Cardiac fibroblast (primary cell): ENCODE measurements at places on chromosomes 6 and 20.

GRCh38 chr6:3109761-3110160 lies 8.8 kb upstream of the BPHL start:
- DNase-seq, result no peak

DNA sequence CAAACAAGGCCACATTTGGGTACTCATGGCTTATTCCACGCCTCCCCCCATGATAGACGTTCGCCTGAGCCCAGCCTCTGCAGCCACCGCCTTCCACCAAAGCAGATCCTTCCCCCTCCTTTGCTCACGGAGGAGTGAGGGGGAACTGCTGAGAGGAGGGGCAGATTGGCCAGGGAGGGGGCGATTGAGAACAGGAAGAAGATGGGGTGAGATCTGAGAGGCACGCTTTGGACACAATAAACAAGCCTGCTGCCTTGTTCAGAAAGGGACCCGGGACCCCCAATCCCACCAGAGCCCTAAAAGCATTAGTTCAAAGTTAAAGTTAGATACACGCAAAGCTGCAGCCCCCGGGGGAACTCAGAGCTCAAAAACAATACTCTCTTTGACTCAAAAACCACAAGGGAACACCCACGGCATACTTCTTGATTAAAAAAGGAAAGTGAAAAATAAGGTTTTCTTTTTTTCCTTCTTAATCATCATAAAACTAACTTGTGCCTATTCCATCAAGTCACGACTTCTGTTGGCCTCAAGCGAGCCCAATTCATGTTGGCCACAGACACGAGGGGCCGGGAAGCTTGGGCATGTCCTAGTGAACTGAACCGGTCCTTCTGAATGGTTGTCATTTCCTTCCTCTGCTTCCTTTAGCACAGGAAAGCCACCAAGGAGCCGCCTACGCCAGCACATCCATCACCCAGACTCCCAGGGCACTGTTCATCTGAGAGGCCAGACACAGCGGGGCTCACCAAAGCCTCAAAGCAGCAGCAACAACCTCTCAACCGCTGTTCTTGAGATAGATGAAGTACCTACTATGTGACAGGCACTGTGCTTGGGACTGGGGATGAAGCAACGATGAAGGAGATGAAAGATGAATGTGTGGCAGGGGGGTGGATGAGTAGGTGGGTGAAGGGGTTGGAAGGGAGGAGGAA lies 44.7 kb downstream of the NFATC2 start:
- DNase-seq, result peak; percentile 28

DNA sequence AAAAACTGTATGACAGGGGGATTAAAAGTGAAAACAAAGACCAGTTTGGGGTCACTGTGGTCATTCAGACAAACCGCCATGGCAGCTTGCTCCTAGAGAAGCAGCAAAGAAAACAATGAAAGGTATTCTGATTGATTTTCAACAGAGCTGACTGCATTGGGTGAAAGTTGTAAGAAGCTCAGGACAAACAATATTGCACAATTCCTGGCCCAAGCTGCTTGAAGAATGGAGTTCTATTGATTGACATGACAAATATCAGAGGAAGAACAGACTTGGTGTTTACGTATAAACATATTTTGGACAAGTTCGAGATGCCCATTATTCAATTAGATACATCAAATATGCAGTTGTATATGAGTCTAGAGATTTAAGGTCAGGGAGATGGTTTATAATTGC lies 62.0 kb downstream of the TRIM38 start:
- DNase-seq, result no peak

DNA sequence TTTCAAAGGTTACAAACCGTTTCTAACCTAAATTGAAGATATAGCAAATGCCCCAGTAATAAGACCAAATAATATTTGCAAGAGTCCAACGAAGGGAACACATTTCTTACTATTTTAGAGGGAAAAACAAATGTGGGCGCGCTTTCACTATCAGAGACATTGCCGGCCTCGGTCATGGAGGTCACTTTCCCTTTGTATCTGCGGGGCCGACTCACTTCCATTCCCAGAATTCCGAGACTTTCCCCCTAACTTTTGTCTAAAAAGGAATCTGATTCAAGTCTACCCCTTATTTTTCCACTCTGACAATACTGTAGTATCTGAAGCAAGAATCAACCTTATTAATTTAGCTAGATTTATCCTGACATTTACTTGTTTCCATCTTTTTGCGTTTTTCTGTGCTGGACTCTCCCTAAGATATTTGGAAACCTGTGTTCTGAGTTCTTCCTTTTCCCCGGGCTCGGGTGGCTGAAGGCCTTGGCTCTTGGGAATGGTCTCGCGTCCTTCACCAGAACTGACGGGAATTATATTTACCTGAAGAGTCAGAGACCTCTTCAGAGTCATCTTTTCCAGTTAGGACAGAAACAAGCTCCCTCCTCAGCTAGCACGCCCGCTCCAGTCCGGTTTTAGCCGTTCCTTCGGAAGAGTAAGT lies 71.8 kb upstream of the ZNF184 start:
- DNase-seq, result no peak

GRCh38 chr6:84791927-84792326 lies 27.5 kb upstream of the TBX18 start:
- no peak for DNase-seq

DNA sequence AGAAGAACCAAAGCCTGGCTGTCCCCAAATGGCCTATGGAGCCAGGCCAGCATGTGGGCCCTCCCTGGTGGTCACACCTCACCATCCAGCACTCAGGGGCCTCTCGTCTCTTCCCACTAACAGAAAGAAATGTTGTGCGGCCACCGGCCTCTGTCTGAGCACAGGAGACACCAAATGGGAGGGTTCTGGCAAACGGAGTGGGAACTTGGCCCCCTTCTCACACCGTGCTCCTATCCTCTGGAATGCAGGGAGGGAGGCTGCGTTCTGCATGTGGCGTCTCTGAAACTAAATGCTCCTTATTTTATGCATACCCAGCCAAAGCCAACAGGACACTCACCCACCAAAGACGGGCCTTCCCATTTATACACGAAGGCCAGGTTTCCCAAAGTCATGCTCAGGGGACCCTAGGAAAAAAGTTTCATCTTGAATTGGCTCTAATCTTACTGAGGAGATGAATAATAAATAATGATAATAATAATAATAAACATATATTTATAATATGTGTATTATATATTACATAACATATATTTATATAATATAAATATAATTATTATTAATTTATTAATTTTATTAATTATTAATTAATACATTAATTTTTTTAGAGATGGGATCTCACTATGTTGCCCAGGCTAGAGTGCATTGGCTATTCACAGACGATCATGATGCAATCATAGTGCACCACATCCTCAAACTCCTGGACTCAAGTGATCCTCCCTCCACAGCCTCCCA lies 102.4 kb downstream of the FOXF2 start:
- no peak for DNase-seq

DNA sequence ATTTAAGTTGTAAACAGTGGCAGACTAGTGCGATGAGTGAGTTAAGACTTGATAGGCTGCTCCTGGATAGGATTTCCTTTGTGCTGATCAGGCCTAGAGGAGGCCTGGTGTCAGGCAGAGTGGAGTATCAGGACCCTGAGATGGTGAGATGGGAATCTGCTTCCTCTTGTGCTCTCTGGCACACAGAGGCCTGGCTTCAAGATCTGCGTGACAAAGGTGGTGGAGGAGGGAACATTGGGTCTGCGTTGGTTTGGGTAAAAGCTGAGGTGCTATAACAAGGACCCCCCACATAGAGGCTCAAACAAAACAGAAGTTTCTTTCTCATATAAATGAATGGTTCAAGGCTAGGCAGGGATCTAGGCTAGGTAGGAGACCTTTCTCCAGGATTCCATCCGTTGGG lies 20.3 kb downstream of the SCAND1 start:
- DNase-seq, result no peak

- peak; percentile 43 for DNase-seq
Observed at GRCh38 chr6:116059713-116060571, 749 bp downstream of the FRK start.

DNA sequence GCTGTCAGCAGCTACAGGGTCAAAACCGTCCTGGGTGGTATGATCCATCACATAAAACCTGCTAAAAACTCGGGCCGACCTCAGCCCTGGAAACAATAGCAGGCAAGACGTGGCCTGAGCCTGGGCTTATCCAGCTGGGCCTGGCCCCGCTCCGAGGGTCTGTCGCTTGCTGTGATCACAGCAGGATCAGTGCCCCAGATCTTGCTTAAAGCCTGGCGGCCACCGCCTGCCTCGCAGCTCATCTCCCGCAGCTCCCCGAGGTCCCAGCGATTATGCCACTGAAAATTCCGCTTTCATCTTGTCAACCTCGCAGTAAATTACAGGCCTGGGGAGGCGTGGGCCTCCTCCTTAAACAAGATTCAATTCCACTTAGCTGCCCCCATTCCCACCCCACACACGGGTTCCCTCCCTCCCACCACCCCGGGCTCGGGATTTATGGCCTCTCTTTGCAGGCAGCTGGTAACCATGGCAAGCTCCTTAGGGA lies 40.1 kb downstream of the CDH22 start:
- no peak for DNase-seq

DNA sequence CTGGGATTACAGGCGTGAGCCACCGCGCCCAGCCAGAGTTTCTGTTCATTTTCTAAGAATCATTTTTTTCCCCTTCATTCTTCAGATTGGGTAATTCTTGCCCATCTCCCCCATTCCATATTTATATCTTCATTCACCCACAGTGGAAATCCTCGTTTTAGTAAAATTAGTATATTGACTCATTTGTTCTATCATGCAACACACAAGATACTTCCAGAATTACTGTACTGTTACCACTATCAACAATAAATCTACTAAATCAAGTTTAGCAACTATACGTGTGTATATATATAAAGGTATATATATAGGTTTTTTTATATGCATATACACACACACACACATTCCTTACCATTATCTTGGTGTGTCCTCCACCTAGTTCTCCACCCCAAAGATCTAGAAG lies 41.2 kb upstream of the KCNG1 start:
- DNase-seq, result no peak

GRCh38 chr6:83198486-83199172 lies 5.5 kb downstream of the RWDD2A start:
- peak; percentile 76 for DNase-seq

DNA sequence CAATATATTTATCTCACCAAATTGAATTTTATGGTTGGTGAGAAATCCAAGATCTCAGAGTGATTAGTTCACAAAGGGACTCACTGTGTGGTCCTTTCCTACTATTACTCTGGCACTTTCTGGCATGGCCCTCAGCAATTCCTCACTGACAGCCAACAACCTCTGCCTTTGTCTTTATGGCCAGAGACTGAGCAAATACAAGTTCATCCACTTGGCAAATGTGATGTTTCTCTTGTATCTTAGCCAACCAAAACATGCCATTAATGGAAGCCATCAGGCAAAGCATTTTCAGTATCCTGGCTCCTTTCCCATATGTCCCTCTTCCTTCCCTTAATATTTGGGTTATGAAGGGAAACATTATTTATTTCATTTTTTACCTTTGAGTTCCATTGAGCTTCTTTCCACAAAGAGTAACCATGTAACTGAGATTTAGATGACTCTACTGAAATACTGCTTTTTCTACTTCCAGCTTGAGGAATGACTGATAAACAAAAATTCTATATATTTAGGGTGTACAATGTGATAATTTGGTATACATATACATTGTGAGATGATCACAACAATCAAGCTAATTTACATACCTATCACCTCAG lies 30.8 kb upstream of the SMLR1 start:
- peak; percentile 86 for DNase-seq

DNA sequence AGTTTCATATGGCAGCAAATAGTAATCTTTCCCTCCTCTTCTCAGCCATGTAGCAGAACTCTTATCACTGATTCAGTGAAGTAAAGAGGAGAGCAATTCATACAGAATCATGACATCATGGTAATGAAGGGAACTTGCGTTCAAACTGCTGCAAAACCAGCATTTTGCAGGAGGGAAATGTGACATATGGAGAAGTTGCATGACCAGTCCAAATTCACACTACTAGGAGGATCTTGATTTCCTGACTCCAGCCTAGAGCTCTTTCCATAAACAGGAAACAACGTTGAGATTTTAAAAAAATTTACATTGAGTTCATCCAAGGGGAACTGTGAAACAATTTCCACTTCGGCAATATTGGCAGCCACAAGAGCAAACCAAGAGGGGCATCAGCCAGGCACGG lies 63.8 kb downstream of the MBOAT1 start:
- no peak for DNase-seq

DNA sequence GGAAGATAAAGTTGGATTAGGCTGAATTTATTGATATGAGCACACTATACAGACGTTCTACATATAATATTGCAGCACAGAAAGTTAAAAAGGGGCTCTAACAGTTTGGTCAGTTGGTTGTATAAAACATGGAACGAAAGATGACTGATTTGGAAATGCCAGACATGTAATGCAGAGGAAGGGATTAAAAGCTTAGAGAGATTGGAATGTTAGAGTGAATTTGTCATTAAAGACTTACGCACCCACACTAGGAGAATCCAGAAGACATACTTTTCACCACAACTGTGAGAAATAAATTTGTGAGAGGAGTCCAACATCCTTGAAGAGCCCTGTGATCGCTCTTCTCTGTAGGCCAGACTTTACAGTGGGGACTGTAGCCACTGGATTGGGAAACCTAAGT lies 134.7 kb downstream of the GPR63 start:
- no peak for DNase-seq

DNA sequence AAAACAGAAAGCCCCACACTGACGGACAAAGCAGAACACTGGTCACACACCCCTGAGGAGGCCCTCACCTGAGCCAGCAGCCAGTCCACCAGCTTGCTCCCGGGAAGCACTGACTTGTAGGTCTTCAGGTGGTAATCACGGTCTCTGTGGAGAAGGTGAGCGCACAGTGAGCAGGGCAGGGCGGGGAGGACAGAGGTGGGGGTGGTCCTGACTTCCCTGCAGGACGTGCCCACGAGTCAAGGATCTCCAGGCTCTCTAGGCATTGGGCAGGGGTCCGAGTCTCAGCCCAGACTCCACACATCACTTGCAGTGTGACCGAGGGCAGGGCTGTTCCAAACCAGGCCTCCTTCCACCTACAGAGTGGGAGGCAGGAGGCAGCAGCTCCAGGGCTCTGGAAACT lies 151.7 kb downstream of the PREX1 start:
- DNase-seq, result no peak

DNA sequence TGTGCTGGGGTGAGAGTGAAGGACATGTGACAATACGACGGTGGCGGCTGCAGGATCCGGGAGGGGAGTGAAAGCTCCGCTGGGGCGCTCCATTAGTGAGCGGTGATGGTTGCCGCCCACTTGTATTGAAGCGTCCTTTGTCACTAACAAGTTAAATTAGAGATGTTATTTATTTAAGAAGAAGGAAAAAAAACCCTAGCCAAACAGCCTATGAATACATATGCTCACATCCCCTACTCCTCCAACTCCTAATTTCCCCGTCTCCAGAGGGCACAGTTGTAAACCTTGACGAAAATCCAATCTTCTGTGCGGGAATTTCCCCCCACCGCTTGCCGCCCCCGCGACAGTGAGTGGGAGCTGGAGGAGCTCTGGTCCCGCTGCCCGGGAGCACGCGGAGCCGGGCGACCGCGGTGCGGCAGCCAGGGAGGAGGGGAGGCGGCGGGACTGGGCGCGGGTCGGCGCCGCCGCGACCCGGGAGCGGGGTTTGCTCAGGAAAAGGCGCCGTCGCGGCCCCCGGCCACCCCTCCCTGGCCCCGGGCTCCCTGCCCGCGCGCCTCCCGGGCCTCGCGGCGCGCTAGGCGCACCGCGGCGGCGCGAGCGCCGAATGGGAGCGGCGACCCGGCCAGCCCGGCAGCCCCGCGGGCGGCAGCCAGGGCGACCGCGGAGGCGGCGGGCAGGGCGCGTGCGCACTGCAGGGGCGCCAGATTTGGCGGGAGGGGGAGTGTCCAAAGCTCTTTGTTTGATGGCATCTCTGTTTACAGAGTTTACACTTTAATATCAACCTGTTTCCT lies at the start of gene MYB:
Gene MYB, plus strand, starts transcription at position 767 of the 791 bp plus-strand sequence. CDS start 206 bp downstream, outside the sequence.
- peak; percentile 54 for DNase-seq

- DNase-seq, result peak; percentile 53
Observed at GRCh38 chr6:3013486-3013885, 13.8 kb downstream of the NQO2 start.
